ENCODE measurements at places on chromosomes 7 and 10.

GRCh38 chr7:158020706-158021095 is 566.9 kb downstream of the PTPRN2 start:
- no peak for DNase-seq

DNA sequence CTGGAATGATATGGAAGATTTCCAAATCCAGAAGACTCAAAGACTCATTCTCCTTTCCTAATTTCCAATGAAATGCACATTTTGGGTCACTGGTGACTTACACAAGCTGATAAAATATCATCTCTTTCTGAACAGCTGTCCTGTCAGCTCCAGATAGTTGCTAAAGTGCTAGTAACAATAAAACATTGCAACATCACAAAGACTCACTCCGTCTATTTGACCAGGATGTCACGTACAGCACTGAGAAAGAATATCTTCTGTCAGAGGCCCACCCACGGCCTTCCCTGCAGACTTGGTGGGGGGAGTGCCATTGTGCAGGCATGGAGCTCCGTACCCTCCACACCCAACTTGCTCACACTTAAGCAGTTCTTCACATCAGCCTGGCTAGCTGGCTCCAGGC is 78.9 kb upstream of the EGR2 start:
- DNase-seq: no peak

- DNase-seq: no peak
Observed at GRCh38 chr10:97479939-97480338, 18.3 kb downstream of the MMS19 start.

DNA sequence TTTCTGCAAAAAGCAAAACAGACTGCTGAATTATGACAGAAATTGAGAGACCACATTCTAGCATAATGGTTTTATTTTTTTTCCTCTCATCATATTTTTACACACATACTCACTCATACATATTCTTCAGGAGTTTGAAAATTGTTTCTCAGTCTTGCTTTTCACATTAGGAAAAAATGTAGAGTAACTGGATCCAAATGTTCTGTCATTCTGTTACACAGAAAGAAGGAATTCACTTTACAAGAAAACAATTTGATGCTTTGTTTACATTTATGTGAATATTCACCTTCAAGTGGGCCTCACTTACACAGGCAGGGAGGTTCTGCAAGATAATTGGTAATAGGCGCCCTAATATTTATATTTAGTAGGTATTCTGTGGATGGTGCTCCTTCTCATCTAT is 82.0 kb downstream of the ARL4A start:
- DNase-seq: no peak
